ENCODE measurements at places on chromosomes 3 and 15.

- no peak for DNase-seq
Observed at GRCh38 chr3:53936347-53936746, 44.7 kb upstream of the SELENOK start.

DNA sequence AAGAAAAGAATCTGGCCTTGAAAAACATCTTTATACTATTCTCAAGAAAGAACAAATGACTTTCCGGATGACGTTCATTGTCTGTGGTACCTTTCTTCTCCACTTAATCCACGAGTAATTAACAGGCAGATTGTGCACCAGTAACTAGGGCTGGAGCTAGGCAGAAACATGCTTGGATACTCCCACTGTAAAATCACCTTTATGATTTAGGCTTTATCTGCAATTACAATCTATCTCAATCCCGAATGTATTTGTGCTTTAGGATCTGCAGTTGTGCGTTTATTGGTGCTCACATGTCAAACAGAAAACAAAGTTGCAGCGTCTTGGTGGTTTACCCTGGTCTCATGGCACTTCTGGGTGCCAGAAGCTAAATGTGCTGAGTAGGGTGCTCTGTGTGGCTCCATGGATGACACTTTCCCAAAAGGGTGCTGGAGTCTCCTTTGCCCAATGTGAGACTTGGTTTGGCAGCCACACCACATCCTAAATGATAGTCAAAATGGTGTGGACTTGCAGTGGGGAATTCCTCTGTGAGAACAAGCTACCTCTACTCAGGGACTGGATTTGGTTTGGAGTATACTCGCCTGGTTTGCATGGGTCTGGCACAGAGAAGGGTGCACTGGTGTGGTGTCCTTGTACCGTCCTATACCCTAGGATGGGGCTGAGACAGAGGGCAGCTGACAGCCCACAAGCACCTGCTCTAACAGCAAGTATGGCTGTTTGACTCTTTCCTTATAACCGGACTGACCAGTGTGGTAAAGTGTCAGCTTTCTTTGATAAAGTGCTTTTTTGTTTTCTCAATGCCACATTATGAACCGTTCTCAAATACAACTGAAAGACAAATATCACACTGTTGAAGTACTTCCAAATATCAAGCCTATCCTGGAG lies 7.7 kb downstream of the SERP1 start:
- DNase-seq, result no peak

DNA sequence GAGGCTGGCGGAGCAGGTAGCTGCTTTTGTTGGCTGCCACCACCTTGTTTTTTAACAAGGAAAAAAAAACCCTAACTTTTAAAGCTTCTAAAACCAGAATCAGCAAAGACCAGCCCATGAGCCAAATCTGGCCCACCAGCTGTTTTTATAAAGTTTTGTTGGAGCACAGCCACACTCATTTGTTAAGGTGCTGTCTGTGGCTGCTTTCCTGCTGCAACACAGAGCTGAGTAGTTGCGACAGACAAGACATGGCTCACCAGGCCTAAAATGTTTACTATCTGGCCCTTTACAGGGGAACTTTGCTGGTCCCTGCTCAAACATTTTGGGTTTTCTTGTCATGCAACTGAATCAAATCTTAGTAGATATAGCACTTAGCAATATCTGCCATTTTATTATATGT lies 18.9 kb downstream of the EFCAB12 start:
- peak; percentile 37 for DNase-seq

- DNase-seq, result no peak
Observed at GRCh38 chr3:151169262-151169947, 33.6 kb downstream of the GPR171 start.

GRCh38 chr3:124316034-124316287 lies 324.0 kb upstream of the ROPN1 start:
- DNase-seq, result no peak

- DNase-seq, result no peak
Observed at GRCh38 chr3:187955587-187955952, 198.4 kb upstream of the LPP start.

- no peak for DNase-seq
Observed at GRCh38 chr3:63709576-63709975, 57.1 kb downstream of the SNTN start.

DNA sequence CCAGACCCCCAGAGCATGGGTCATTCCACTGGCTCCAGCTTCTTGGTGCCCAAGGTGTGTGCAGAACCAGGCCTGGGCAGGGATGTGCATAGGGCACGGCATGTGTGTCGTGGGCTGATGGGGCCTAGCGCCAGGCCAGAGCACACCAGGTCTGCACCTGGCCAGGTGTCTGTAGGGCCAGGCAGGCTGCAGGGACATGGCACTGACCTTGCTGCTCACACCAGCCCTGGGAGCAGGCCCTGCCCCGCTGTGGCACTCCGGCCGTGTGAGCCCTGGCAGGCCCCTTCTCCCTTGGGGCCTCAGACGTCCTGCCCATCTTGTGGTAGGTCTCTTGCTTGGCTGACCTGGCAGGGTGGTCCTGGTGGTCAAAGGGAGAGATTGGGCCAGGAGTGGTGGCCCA lies 84.3 kb upstream of the RPL32 start:
- no peak for DNase-seq

GRCh38 chr15:77219841-77220240 lies 148.9 kb upstream of the TSPAN3 start:
- no peak for DNase-seq

GRCh38 chr3:195001961-195002861 lies 268.7 kb downstream of the XXYLT1 start:
- peak; percentile 89 for DNase-seq

DNA sequence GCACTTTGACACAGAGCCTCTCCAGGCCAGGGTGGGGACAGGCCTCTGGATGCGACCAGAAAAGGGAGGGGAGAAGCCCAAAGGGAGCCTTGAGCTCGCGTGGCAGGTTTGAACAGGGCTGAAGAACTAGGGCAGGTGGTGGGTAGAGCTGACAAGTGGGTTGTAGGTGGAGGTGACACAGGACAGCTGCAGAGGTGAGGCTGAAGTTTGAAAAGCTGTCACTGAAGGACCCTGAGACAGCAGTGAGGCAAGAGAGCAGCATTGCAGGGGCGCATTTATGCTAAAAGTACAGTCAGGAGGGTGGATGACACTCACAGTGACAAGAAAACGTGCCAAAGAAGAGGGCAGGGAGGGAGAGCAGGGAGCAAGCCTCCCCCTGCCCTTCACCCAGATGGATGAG lies 21.8 kb upstream of the EPB42 start:
- no peak for DNase-seq

- peak; percentile 71 for DNase-seq
Observed at GRCh38 chr3:139111392-139112229, 66.9 kb upstream of the PRR23C start.

DNA sequence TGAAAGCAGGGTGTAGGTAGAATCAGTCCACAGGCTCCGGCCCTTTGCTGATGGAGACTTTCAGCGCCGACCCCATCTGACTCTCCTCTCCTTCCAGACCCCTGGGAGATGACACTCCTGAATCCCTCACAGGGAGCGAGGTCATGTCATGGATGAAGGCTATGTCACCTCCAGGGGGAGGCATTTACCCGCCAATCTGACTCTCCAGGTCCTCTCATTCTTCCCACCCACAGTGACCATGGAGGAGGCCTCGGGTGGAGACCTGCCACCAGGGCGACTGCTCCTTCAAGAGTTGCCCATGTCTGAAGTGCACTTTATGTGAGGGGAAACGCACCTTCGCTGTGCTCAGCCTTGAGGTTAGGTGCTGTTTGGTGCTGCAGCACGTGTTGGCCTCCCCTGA lies 112.7 kb downstream of the KLF13 start:
- DNase-seq, result no peak

DNA sequence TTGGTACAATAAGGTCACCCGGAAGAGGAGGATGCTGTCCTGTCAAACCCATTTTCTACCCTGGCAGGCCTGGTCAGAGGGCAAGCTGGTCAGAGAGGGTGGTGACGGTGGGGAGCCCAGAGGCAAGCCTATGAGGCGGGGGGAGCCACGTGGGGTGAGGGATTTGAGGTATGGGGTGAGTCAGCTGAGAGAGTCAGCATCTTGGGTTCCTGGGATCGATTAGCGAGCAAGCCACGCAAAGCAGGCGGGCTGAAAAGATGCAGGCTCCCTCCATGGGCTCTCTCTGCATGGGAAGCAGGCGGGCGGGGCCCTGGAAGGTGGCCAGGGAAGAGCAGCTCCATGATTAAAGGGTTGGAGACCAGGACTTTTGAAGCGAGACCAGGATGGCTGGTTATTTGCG lies 48.1 kb downstream of the MAGEF1 start:
- DNase-seq, result peak; percentile 72

- DNase-seq, result no peak
Observed at GRCh38 chr3:37957539-37957936, 33.0 kb upstream of the VILL start.

DNA sequence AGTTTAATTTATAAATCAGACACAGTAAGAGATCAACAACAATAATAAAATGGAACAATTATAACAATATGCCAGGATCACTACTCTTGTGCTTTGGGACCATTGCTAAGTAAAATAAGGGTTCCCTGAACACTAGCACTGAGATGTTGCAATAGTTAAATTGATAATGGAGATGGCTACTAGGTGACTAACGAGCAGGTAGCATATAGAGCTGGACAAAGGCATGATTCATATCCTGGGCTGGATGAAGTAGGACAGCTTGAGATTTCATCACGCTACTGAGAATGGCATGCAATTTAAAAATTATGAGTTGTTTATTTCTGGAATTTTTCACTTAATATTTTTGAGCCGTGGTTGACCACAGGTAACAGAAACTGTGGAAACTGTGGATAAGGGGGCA lies 20.7 kb upstream of the MYZAP start:
- no peak for DNase-seq

GRCh38 chr3:31896648-31897433 lies 84.2 kb downstream of the OSBPL10 start:
- no peak for DNase-seq

GRCh38 chr15:84887938-84888337 lies 3.5 kb downstream of the SLC28A1 start:
- DNase-seq, result no peak

GRCh38 chr3:16383864-16384263 lies 118.9 kb downstream of the OXNAD1 start:
- DNase-seq, result no peak

DNA sequence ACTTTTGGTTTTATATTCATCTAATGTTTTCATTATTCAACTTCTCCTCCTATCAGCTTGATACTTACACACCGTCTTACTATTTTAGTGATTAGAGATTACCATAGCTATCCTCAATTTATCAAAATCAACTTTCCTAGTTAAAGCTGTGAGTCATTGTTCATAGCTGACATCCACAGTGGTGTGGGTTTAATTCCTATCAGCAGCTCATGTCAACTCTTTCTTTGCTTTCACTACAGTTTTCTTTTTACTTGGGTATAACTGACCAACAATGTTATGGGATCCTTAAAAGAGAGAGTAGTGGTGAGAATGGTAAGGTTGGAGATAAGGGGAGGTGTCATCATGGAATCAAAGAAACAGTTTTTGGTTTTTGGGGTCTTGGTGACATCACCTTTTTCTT lies 112.7 kb downstream of the NFKBIZ start:
- DNase-seq, result no peak

DNA sequence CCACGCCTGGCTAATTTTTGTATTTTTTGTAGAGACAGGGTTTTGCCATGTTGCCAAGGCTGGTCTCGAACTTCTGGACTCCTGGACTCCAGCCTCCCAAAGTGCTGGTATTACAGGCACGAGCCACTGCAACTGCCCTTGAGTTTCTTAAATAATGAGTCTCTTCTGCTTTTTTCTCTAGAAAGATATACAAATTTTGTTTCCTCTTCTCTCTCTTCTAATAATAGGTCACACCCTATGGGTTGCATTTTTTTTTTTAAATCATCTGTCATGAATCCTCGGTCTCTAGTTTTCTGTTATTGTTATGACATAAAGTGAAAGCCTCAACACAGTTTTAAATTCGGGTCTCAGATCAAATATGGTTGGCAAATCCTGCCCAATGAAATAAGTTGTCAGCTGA lies 111.2 kb downstream of the IL12A start:
- DNase-seq, result no peak

GRCh38 chr15:47407692-47408091 lies 309.6 kb upstream of the SEMA6D start:
- DNase-seq, result no peak

GRCh38 chr3:188261011-188261410 lies 107.1 kb downstream of the LPP start:
- no peak for DNase-seq

GRCh38 chr3:76370749-76371520 lies 585.6 kb upstream of the ZNF717 start:
- no peak for DNase-seq

- DNase-seq, result no peak
Observed at GRCh38 chr15:64559243-64559642, 98.9 kb downstream of the ZNF609 start.

DNA sequence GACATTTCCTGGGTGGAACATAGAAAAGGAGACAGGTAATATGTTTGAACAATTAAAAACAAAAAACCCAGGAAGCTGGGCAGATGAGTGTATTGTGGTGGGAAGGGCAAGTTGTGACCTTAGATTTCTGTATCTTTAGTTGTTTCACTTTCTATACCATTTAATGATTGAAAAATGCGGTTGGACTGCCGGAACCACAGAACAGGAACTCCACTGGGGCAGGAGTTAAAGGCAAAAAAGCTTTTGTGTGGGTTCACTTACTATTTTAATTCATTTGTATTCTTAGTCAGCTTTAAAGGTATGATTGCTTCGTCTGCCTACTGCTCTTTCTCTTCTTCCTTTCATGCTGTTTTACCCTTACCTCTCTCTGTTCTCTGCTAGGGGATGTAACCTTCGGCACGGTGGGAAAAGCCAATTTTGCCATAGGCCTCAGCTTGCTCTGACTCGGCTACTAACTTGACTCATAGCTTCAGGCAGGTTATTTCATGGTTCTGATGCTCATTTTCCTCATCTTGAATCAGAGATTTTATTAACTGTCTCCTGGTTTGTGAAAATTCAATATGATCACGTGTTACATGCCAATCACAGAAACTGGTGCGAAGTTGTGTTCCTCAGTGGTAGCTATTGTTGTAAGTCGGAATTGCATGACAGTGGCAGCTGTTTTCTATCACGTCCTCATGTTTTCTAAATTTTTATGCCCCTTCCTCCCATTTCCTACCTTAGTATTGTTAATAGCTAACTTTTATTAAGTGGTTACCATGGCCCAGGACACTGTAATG lies 1.6 kb upstream of the MCTP2 start:
- no peak for DNase-seq

GRCh38 chr3:186788482-186789370 lies 5.3 kb downstream of the EIF4A2 start:
- no peak for DNase-seq

- DNase-seq, result no peak
Observed at GRCh38 chr3:59655418-59656015, 605.7 kb upstream of the CFAP20DC start.

- no peak for DNase-seq
Observed at GRCh38 chr3:194750491-194750828, 64.8 kb downstream of the FAM43A start.

- no peak for DNase-seq
Observed at GRCh38 chr3:148903022-148903442, 37.9 kb downstream of the CPA3 start.

Data from myocyte (in vitro differentiated cells).